ENCODE measurements at places on chromosomes 7 and 10. TPM values are rescaled to one million over a fixed set of nuclear protein-coding genes. Genes with fewer than 3 reads are reported as not detected.

OR13A1 gene
- polyA plus RNA-seq, result 0.08 TPM

NUTM2E gene
- polyA plus RNA-seq, result 0.18 TPM

AKR1C1 gene
- 15.3 TPM for polyA plus RNA-seq

ZNF727 gene
- polyA plus RNA-seq, result 0.32 TPM

THSD7A gene
- 86.9 TPM for polyA plus RNA-seq
